ENCODE measurements at places on chromosomes 2 and 18.

GRCh38 chr2:188850786-188851185 lies 123.4 kb upstream of the COL3A1 start:
- no peak for DNase-seq

GRCh38 chr2:213119061-213119809 lies 32.2 kb downstream of the IKZF2 start:
- no peak for DNase-seq

GRCh38 chr2:190277234-190278112 lies 42.2 kb downstream of the HIBCH start:
- DNase-seq = no peak

GRCh38 chr2:21910832-21911507 lies 787.2 kb downstream of the TDRD15 start:
- no peak for DNase-seq

DNA sequence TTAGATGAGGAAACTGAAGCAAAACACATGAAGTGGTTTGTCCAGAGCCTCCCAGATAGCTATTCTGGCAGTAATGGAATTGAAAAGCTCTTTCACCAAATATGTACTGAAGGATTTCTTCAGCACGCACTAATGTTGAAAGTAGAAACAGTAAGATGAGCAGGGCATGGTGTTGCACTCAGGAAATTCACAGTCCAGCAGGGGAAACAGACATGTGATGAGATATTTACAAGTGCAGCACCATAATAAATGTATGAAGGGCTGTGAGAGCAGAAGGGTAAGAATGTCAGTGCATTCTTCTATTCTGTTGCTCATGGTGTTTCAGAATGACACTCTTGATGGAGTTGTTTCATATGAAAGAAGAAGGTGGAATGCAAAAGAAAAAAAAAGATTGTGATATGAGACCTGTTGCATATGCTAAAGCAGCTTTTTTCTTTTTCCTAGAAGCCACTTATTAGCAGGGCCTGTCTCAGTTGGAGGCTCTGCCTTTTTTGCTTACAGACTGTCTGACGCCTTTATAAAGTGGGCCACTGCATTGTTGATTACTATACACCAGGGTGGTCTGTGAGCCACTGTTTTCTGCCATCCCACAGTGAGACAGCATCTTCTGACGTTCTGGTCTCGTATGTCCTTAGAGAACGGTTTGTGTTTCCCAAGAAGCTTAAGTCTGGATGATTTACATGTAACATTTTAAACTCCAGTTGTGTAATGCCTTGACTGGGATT lies 516.9 kb downstream of the ARHGAP15 start:
- no peak for DNase-seq

DNA sequence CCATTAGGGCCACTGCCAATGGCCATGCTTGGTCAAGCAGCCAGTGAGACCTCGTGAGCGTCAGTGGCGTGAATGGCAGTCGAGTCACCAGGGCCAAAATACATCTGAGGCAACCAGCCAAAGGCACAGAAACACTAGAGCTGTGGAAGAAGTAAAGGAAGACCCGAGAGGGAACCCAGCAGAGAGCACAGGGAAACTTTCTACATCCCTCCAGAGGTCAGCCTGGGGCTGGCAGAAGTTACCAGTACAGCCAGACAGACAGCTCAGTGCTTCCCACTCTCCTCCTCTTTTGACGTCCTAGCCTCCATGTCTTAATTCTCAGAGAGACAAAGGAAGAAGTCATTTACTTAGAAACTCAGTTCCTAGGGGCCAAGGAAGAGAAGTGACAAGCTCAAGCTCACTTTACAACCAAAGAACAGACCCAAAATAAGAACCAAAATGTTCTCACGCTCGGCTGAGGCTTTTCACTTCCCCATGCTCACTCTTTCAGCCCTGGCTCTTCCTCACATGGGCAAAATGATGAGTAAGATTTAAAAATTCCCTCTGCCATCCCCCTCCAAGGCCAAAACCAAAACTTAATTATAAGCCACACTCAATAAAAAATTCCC lies 8.7 kb downstream of the CYRIA start:
- no peak for DNase-seq

DNA sequence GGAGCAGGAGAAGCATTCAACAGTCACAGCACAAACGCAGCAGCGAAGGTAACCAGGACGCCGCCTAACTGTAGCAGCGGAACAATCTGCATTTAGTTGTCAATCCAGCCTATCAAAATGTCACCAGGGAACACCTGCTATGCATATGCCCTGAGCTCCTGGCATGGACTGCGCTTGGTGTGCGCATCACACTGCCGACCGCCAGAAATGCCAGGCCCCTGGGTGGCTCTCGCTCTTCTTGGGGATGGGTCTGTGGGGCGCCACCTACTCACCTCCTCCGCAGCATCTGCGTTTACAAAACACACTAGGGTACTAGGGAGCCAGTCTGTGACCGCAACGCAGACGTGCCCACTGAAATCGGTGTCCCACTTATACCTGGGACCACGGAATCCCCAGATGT lies 31.7 kb downstream of the ZNF516 start:
- DNase-seq = no peak

DNA sequence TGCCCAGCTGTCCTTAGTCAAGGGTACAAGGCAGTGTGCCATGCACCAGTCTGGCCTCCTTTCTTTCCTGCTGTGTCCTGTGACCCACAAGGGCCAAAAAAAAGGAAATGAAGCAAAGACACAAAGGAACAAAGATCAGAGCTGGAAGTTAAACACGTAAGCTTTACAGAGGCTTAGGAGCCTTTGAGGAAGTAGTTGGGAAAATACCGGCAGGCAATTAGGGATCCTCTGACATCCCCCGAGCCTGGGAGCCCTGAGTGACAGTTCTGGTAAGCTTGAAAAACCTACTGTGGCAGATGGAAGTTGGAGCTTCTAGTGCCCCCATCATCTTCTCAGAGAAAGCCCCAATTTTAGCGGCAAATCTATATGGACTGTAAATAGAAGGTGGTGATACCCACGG lies 78.5 kb downstream of the SPRED2 start:
- no peak for DNase-seq

- DNase-seq = no peak
Measured at GRCh38 chr2:17815468-17816184, 634 bp upstream of the MSGN1 start.

DNA sequence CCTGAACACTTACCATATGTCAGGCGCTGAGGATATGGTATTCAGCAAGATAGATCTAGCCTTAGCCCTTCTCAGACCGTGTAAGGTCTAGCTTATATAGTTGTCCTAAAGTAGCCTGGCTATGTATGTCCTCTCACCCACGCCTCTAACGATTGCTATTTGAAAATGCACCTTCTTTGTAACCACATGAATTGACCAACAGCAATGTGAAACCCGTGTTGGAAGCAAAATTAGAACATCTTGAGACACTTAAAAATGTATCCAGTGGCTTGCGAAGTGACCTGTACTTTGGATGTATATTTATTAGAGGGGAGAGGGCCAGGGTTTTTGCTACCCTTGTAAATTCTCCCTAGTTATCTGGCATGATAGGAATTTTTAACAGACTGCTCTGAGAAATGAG lies 860.0 kb upstream of the ZEB2 start:
- DNase-seq = no peak

DNA sequence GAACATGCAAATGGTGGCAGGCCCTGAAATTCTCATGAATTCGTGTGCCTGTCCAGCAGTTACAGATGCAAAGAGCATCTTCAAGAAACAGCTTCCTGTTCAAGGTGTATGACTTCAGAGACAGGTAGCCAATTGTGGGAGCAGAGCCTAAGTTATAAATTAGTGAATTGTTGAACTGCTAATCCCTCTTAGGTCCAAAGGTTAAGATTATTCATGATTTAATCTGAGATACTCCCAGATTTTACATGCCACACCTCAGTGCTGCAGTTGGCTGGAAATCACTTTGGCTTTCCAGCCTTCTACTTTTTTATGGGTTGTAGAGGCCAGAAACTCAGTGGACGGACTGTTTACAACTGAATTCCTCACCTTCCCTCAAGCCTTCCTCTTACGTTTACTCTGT lies 247.8 kb downstream of the AGPS start:
- no peak for DNase-seq

GRCh38 chr2:214774108-214774507 lies 35.4 kb downstream of the BARD1 start:
- DNase-seq = no peak

- no peak for DNase-seq
Measured at GRCh38 chr2:232290668-232291067, 87.9 kb upstream of the ALPP start.

All from T-helper 9 cell (primary cell).